M059J (cell line): ENCODE measurements at places on chromosomes 7 and 10.

GRCh38 chr10:73992899-73993788, 4.8 kb upstream of the VCL start:
- peak; percentile 38 for DNase-seq

- DNase-seq = no peak
Observed at GRCh38 chr7:121322460-121322859, 6.3 kb upstream of the WNT16 start.

GRCh38 chr7:37391791-37392672, 56.6 kb downstream of the ELMO1 start:
- DNase-seq = no peak

DNA sequence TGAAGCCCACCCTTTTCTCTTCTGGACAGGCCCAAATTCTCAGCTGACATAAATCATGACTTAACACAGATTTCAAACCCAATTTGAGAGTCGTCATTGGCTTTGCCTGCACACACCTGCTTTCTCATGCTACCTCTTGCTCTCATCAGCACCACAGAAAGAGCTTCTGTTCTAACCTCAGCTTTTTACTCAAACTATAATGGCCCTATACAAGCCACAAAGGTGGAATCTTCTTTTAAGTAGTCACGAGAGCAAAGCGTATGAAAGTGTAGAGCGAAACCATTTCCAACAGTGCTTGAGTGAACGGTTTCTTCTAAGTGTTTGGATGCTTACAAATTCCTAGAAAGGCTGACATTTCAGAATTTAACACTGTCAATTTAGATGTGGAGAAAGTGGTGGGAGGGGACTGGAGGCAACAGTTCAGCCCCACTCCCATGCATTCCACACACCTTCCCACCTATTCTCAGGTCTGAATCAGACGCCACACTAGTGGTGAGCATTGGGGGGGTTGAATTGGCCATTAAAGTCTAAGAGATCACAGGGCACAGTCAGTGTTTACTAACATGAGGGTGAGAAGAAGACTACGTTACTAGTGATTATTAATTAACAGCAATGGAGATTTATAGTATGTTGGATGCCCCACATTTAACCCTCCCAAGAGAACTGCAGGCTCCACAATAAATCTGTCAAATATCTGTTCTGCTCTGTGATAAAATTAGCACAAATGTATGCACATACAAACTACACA, 114.0 kb downstream of the PRKCQ start:
- DNase-seq = no peak

GRCh38 chr7:64639267-64640001, 26.5 kb upstream of the ZNF107 start:
- DNase-seq = no peak
